ENCODE measurements at places on chromosomes 2 and 18. TPM values are rescaled to one million over a fixed set of nuclear protein-coding genes. Genes with fewer than 3 reads are reported as not detected.
A peak's percentile ranks its signal among the peaks of the same experiment; 100 is the strongest.

The PRKD3 gene
- 16.8 TPM for total RNA-seq

The RAB17 gene
- 59.2 TPM for total RNA-seq

The PSMA8 gene
- not detected for total RNA-seq

The MARS2 gene
- 15.7 TPM for total RNA-seq

DNA sequence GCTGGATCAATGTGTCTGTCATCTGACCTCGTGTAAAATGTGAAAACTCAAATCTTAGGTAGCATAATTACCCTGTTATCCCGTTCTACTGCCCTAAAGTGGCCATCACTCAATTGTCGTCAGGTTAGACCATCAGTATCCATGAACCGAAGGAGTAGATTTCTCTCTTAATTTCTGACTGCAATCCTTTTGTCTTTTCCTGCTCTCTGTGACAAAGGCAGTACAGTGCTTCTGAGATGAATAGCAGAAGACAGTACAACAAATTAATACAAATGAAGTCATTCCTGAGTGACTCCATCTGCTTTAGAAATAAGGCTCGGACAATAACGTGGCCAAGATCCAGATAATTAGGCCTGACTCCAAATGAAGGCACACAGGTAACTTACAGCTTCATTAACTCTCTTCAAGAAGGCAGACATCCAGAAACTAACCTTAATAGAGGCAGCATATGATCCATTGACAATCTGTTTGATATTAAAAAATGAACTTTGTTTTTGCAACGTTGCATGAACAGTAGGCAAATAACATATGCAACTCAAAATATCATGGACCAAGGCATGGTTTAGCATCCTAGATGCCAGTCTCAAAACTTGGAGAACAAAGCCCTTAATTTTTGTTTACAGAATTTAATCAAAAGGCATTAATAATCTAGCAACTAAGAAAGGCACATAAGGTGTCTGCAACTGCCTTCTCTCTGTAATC is 96.7 kb upstream of the CDH20 start:
- DNase-seq, result no peak

DNA sequence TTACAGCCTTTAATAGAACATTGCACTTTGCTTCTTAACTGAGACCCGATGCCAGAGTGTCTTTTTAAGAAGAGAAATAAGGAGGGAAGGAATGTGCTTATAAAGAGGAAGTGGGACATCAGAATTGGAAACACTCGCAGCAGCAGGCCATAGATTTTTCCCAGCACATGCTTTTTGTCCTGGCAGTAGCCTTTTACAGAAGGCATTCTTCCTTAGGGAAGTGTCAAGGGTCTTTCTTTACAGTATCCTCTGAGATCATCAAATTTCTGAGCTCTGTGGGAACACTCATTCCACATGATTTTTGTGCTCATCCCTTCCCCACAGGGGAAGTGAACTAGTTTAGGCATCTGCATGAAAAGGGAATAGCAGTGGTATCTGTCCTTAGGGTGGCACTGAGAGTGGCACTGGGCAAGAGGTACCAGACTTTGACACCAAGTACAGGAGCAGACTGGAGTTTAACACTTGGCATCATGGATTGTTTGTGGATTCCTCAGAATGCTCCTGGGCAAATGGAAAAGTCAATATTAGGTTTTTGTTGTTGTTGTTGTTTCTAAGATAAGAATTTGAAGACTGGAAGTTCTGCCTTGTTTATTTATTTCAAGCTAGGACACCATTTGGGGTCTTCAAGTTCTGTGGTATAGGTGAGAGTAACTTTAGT is 4.1 kb downstream of the MYO1B start:
- DNase-seq, result no peak

DNA sequence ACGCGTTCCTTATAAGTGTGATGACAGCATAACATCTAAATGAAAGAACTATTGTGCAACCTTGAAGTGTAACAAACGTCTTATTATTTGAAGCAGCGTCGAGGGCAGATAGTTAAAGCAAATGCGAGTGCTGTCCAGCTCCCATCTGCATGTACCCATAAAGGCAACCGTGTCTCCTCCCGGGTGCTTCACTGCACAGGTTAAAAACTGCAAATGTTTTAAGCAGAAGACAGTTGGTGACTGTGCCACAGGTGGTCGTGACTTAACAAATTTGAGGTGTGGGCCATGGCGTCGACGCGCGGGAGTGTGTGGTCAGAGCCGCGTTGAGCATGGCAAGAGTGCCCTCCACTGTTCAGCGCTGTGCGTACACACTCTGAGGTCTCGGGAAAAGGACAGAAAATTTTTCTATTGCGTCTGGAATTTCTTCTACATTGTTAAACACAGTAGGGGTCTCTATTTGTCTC is 6.4 kb downstream of the SALL3 start:
- DNase-seq, result no peak

DNA sequence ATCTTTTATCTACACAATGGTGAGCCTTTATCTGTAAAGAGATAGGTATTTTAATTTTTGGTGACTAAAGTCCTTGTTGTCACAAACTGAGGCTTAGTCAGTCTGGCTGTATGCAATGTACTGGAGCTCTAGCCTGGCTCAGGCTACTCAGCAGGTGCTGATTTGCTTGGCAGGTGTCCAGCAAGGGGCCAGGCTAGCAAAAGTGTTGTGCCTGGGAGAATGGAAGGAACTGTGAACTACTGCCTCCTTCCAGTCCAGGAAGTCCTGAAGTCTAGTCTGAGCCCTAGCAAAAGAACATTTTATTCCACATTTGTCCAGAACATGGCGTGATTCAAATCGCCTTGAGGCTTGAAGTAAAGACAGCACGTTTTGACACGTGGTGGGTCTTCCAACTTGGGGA is 260.5 kb downstream of the CCDC85A start:
- peak; percentile 77 for DNase-seq
